Adrenal gland (tissue), 19 donors: ENCODE measurements at places on chromosomes 11 and 22.

- DNase-seq, result peak; percentile 45
These were observed 15.2 kb upstream of the FCHSD2 start for GRCh38 chr11:73157101-73158010.

DNA sequence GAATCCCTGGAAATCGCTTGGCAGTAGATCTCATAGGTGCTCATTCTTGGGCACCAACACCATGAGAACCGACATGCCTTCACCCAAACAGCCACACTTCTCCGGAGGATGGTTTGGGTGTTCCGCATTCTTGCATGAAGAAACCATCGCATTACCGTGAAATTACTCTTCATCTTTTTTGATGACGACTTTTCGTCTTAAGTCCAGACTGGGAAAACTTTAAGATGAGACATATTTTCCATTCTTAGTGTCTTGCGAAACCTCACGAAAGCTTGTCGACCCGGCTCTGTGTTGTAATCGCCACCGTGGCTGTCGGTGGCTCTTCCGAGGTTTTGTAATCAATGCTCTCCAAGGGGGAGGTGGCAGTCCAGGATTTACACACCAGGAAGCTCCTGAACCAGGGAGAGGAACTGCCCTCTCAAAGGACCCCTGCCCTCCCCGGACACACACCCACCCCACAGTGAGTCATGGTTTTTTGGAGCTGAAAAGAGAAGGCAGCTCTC, 1.7 kb downstream of the TOM1 start:
- DNase-seq, result peak; percentile 51

- DNase-seq, result no peak
These were observed 272.0 kb upstream of the SESN3 start for GRCh38 chr11:95503047-95503446.

DNA sequence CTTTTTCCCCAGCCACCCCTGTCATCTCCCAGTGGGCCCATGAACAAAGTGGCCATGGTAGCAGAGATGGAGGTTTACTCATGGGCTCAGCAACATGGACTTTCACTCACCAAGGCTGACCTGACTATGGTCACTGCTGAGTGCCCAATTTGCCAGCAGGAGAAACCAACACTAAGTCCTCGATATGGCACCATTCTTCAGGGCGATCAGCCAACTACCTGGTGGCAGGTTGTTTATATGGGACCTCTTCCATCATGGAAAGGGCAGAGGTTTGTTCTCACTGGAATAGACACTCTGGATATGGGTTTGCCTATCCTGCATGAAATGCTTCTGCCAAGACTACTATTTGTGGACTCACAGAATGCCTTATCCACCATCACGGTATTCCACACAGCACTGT, 1009.1 kb downstream of the NTM start:
- no peak for DNase-seq

DNA sequence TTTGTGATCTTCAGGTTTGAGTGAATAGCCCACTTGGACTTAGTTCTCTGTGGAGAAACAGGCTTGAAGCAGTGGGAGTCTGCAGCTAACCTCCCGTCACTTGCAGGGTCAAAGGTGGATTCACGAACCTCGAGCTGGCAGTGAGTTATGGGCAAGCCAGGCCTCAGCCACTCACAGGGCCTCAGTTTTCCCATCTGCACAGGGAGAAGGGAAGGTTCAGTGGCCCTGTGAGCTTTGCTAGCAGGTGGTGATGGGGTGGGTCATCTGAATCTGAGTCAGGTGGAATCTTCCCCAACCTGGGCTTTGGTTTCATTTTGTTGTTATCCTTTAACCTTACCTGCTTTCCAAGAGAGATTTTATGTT, 86.6 kb upstream of the GRIK4 start:
- no peak for DNase-seq
